ENCODE measurements at places on chromosomes 13 and 19.

DNA sequence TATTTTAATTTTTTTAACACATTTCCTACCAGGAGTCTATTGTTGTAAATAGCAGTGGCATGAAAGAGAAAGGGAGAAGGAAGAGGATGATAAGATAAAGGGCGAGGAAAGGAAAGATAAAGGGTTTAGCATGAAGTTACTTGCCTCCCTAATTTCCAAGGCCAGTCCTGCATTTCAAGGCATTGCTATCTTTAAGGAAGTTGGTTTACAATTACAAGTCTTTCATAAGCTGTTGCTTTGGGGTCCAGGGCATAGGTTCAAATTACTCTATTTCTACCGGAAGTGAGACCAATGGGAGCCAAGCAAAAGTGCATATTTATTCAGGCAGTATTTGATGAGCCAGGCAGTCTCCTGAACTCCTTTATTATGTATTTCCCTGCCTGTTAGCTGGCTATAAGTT lies 27.7 kb upstream of the UBL3 start:
- H3K4me3 ChIP-seq = no peak overlapping the region
- no peak overlapping the region for H3K27ac ChIP-seq
- no peaks in the 10 kb centered on the region for H3K36me3 ChIP-seq
- H3K4me1 ChIP-seq = no peaks in the 10 kb centered on the region
- DNase-seq = no peak

DNA sequence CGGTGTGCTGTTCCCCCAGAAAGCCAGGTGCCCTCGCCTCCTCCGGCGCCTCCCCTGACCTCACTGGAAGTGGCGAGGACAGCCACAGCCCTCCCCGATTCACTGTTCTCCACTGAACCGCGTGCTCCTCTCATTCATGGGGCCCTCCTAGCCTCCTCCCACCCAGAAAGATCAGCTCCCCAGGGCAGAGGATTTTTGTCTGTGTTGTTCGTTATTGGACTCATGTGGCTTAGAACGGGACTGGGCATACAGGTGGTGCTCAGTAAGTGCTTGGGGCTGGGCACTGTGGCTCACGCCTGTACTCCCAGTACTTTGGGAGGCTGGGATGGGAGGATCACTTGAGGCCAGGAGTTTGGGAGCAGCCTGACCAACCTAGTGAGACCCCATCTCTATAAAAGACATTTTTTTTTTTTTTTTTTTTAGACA lies 3.8 kb downstream of the PRTN3 start:
- H3K27ac ChIP-seq = no peak overlapping the region
- no peaks in the 10 kb centered on the region for H3K27me3 ChIP-seq
- no peaks in the 10 kb centered on the region for H3K4me1 ChIP-seq
- no peak for DNase-seq
- H3K36me3 ChIP-seq = no peaks in the 10 kb centered on the region

DNA sequence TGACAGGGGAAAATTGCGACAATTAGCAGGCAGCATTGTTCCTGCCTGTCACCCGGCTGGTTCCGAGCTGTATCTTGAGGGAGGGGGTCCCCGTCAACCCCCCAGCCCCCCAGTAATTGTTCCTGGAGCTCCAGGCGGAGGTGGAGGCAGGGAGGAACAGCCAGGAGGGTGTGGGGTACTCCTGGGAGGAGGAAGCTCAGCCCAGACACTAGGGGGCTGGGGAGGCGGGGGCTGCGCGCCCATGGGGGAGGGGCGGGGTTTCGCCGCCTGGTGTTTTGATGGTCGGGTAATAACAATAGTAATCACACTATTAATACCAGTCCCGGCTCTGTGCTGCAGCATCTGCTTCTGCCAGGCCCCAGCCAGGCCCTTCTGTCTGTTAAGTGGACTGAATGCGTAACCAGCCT lies 8.6 kb downstream of the NPAS1 start:
- no peaks in the 10 kb centered on the region for H3K27me3 ChIP-seq
- H3K4me1 ChIP-seq = no peaks in the 10 kb centered on the region

DNA sequence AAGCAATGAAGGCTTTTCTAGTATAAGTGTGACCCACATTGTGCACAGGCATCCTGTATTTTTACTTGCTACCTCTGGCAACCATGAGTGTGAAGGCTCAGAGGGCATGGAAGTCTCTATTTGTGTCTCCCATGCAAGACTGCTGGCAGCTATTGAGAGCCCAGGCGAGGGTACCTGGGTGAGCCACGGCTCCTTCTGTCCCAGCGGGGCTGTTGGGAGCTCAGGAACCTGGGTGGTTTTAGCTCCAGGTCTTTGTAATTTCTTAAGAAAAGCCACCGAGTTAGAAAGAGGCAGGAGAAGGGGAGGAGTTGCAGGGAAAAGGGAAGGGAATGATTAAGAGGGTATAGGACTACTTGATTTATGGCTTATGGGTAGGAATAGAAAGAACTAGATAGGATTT lies 190.4 kb upstream of the SOX1 start:
- no peak overlapping the region for H3K27ac ChIP-seq
- H3K4me1 ChIP-seq = no peaks in the 10 kb centered on the region
- no peaks in the 10 kb centered on the region for H3K36me3 ChIP-seq
- no peaks in the 10 kb centered on the region for H3K27me3 ChIP-seq

DNA sequence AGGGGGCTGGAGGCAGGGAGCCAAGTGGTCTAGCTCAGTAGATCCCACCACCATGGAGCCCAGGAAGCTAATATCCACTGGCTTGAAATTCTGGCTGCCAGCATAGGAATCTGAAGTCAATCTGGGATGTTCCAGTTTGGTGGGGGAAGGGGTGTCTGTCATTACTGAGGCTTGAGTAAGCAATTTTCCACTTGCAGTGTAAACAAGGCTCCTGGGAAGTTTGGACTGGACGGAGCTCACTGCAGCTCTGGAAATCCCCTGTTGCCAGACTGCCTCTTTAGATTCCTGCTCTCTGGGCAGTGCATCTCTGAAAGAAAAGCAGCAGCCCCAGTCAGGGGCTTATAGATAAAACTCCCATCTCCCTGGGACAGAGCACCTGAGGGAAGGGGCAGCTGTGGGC lies 349.2 kb upstream of the KLHL1 start:
- no peak overlapping the region for H3K4me3 ChIP-seq
- no peaks in the 10 kb centered on the region for H3K36me3 ChIP-seq
- H3K27me3 ChIP-seq = no peaks in the 10 kb centered on the region
- H3K27ac ChIP-seq = no peak overlapping the region
- H3K4me1 ChIP-seq = no peaks in the 10 kb centered on the region
- DNase-seq = no peak

Data from Peyer's patch (tissue), 4 donors.